ENCODE measurements at places on chromosomes 16 and 17. TPM values are rescaled to one million over a fixed set of nuclear protein-coding genes. Genes with fewer than 3 reads are reported as not detected.

- no peak for DNase-seq
Observed at GRCh38 chr17:47937941-47938340, 3.4 kb upstream of the PNPO start.

DNA sequence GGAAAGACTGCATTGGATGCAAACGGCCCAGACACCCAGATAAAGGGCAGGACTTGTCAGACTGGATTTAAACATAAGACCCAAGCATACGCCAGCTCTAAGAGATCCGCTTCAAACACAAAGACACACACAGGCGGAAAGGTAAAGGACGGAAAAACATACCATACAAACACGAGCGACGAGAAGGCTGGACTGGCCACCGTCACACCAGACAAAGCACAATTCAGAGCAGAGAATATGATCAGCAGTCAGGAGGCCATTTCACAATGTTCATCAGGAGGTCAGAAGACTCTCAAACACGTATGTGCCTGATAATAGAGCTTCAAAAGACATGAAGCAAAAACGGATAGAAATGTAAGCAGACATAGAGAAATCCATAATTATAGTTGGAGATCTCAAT is 84.9 kb upstream of the GNG13 start:
- no peak for DNase-seq

DNA sequence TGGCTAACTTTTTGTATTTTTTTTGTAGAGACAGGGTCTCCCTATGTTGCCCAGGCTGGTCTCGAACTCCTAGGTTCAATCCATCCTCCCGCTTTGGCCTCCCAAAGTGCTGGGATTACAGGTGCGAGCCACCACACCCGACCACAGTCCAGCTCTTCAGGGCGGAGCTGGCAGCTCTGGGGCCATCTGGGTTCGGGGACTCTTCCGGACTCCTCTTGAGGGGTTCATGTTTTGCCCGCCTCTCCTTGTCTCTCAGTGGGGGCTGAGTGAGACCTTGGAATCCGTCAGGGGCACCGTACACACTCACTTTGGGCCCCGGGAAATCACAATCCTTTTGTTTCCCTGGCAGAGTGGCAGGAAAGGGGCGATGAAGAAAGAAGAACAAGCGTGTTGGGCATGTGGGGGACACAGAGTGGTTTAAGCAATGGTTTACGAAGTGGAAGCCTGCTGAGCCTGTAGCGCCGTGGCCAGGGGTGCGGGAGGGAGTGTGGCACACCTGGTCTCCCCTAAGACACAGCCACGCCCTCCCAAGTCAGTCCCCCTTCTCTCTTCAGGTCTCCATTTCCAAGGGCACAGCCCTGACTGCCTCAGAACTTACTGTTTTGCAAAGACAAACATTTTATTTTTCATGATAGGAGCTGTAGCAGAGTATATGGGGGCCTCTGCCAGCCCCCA is 26.1 kb downstream of the TNS4 start:
- DNase-seq = no peak

GRCh38 chr17:78774453-78774852 is 7.6 kb downstream of the CYTH1 start:
- DNase-seq = no peak

GRCh38 chr16:10386517-10387100 is 748 bp downstream of the ATF7IP2 start:
- no peak for DNase-seq

- no peak for DNase-seq
Observed at GRCh38 chr16:29943846-29944799, 17.8 kb upstream of the TMEM219 start.

GRCh38 chr17:82775001-82775823 is 23.3 kb downstream of the TBCD start:
- DNase-seq = peak; percentile 66

DNA sequence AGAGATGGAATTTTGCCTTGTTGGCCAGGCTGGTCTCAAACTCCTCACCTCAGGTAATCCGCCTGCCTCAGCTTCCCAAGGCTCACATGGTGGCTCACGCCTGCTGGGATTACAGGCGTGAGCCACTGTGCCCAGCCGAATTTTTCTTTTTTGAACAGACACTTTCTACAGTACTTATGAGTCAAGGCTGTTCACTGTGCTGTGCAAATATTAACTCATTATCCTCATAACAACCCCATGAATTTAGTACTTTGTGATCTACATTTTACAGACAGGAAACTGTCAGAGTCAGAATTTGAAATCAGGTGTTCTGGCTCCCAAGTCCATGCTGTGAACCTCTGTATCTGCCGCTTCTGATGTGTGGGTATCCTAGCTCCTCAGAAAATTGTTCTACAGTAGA is 25.7 kb upstream of the RASL10B start:
- no peak for DNase-seq

GRCh38 chr16:81946206-81946605 is 65.1 kb downstream of the SDR42E1 start:
- no peak for DNase-seq

DNA sequence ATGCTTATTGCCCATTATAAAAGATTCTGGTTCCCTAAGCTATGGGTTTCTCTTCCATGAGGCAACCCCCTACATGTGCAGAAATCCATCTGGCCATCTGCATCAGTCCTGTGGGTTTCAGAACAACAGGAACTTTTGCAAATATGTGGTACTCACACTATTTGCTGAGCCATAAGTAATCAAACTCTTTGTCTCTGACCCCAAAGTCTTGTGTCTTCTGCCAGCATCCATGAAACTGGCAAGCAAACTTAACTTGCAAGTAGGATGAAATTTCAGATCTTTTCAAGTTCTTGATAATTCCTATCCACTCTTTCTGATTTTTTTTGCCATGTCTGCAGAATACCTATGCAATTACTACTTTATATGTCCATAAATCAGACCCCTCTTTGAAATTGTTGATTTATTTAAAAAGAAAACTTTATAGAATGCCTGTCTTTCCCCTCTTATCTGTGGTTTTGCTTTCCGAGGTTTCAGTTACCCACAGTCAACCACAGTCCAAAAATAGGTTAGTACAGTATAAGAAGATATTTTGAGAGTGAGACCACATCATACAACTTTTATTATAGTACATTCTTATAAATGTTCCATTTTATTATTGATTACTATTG is 158.4 kb upstream of the IRX3 start:
- no peak for DNase-seq

DNA sequence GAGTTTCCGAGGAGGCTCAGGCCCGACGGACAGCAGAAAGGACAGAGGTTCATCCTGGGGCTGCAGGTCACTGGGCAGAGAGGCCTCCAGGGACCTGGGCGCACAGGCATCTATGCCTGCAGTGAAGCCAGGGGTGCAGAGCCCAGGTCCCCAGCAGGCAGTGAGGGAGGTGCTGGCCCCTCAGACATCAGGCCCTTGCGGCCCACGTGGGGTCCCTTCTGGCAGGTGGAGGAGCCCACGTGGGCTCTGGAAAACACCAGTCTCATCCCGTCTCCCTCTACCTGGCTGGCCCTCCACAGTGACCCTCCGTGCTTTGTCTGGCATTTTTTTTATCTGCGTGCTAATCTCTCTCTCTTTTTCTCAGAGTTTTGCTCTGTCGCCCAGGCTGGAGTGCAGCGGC is 36.5 kb downstream of the ENGASE start:
- no peak for DNase-seq

GRCh38 chr16:50674831-50675230 is 6.3 kb downstream of the SNX20 start:
- no peak for DNase-seq

DNA sequence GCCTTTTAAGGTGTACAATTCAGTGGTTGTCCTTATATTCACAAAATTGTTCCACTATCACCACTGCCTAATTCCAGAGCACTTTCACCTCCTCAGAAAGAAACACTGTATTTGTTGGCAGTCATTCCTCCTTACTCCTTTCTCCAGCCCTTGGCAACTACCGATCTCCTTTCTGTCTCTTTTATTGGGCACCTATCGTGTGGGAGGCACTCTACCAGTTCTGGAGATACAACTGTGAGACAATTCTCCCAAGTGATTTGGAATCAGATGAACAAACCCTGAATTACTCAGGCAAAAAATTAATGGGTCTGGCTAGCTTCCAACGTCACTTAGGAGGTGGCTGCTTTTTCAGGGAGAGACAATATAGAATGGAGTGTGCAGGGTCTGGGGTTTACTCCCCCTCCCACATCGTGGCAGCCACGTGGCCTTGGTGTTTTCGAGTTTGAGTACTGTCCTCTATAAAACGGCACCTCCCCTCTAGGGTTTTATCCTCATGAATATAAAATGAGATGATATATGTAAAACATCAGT is 63.9 kb downstream of the SHISA9 start:
- DNase-seq = no peak

DNA sequence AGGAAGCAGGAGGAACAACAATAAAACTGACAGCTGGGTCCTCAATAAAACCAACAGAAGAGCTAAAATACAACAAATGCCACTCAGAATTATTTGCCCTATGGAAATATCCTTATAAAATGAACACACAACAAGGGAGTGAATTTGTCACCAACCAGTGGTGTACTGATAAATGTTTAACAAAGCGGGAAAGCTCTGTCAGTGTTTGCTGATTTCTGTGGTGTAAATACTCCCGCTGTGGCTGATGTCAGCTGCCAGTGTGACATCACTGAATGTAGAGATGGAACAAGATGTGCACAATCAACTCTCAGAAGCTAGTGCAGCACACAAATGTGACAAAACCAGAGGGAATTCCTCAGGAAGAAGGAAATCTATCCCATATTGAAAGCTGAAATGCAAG is 51.9 kb downstream of the CDYL2 start:
- DNase-seq = no peak

DNA sequence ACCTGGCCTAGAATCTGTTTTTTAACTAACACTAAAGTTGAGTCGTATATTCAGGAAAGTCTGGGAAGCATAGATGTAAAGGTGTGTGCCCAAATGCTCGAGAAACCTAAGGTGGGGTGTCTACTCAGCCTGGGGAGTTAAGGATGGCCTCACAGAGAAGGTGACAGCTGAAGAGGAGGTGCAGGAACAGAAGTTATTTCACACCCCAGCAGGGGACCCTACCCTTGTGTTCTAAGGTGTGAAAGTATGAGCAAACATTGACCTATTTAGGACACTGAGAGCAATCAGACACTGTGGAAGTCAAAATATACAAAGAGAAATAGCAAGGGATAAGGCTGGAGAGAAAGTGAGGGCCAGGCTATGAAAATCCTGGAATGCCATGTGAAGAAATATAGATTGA is 49.0 kb upstream of the DHX40 start:
- no peak for DNase-seq

- no peak for DNase-seq
Observed at GRCh38 chr17:68704871-68705713, 103.9 kb upstream of the FAM20A start.

- DNase-seq = no peak
Observed at GRCh38 chr17:78369791-78370381, 8.6 kb upstream of the PGS1 start.

DNA sequence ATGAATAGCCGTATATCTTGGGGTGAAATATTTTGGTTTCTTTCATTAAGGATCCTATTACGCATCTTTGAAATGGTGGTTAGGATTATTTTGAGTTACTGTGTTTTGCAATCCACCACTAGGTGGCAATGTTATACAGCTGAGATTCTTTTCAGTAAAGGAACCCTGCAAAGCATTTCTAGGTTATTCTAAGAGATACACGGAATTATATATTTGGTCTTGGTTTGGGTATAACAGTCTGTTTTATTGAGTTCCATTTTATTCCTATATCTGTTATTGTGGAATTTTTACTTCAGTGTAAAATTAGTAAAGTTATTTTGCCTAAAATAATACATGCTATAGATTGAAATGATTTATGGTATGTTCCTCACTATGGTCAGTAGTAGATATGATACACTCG is 62.9 kb upstream of the CPHXL start:
- no peak for DNase-seq

GRCh38 chr17:9672691-9673090 is 27.4 kb downstream of the USP43 start:
- no peak for DNase-seq

DNA sequence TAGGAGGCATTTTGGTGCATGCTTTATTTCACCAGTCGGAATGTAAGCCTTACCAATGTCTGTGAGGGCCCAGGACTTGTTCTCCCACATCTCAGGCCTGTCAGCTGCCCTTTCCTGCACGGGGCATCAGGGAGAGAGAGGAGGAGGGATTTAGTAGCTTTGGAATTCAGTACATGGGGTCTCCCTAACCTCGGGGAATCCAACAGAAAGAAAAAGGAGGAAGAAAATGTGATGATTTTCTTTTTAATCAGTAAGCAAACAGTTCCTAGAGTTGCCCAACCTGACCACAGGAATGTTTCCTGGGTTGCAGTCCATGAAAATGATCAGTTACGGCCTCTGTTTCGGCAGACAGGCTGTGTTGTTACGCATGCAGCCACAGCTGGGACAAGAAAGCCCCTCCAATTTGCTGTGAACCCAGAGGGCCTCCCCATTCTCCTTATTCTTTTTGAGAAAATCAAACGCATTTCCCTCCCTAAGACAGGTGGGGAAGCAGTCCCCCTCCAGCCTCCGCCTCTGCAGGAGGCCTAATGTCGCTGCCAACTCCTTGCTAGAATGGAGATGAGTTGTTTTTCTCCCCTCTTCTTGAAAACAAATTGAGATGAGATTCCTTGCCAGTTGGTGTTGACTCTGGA is 53.1 kb upstream of the TANGO6 start:
- DNase-seq = no peak

GRCh38 chr16:19213885-19214284 is 45.8 kb downstream of the SYT17 start:
- DNase-seq = no peak

DNA sequence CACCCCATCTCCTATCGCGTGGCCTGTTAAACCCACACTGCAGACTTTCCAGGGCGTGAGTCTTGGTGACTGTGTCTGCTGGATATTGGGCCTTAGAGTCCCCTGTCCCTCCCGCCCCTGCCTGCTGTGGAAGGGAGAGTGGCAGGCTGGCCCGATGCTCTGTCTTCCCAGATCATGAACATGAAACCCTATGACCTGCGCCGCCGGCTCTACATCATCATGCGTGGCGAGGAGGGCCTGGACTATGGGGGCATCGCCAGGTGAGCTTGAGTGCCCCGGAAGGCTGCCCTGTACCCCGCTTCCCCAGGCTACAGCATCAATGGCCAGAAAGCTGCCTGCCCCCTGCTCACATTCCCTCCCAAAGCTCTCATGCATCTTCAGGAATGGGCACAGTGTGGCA is 19.5 kb upstream of the CLEC18A start:
- DNase-seq = no peak

Gene LITAFD
- total RNA-seq = not detected

Gene USP6
- total RNA-seq = 0.06 TPM

Gene HCRT
- not detected for total RNA-seq

Gene DBNDD1
- total RNA-seq = 1.2 TPM

Gene ITGAL
- 187 TPM for total RNA-seq

Gene SPATA20
- total RNA-seq = 33.0 TPM

Gene AIPL1
- total RNA-seq = not detected

Gene KRTAP4-1
- total RNA-seq = not detected

Gene CDH8
- total RNA-seq = not detected

Gene PFAS
- 23.8 TPM for total RNA-seq

Gene GPR142
- not detected for total RNA-seq

Gene MMP2
- total RNA-seq = not detected
